Parietal lobe (tissue), 2 donors: ENCODE measurements at places on chromosomes 1 and 21. TPM values are rescaled to one million over a fixed set of nuclear protein-coding genes. Genes with fewer than 3 reads are reported as not detected.

The FAM72A gene
- total RNA-seq: 3.8 TPM

The ADAMTS5 gene
- total RNA-seq: 5.3 TPM

The CTSS gene
- 4.4 TPM for total RNA-seq

The ADAM30 gene
- total RNA-seq: not detected

The GABRD gene
- 2.5 TPM for total RNA-seq

The FAM151A gene
- not detected for total RNA-seq

The CFAP141 gene
- not detected for total RNA-seq

The MATN1 gene
- total RNA-seq: 0.31 TPM

The FPGT gene
- 27.2 TPM for total RNA-seq

The PLA2G5 gene
- not detected for total RNA-seq

The LCE1D gene
- total RNA-seq: not detected

The TNNT2 gene
- total RNA-seq: not detected

The PPM1J gene
- total RNA-seq: 3.4 TPM

The SHISA4 gene
- total RNA-seq: 15.7 TPM

The BTG2 gene
- total RNA-seq: 8.5 TPM

The ATG4C gene
- 14.4 TPM for total RNA-seq

The SAMSN1 gene
- 5.0 TPM for total RNA-seq

The CAMK2N1 gene
- total RNA-seq: 65.7 TPM

The TMEM82 gene
- total RNA-seq: not detected

The TEKT2 gene
- 23.8 TPM for total RNA-seq

The DEPDC1 gene
- 4.7 TPM for total RNA-seq

The RIPK4 gene
- total RNA-seq: under 0.01 TPM

The PPP1R15B gene
- 47.6 TPM for total RNA-seq

The SKI gene
- 32.2 TPM for total RNA-seq

The NPPB gene
- total RNA-seq: not detected

The CYP4Z1 gene
- total RNA-seq: 0.63 TPM

The S100A8 gene
- 1.6 TPM for total RNA-seq

The KRTAP19-7 gene
- total RNA-seq: not detected

The KCNQ4 gene
- 1.9 TPM for total RNA-seq

The OR10J1 gene
- total RNA-seq: not detected

The KLF17 gene
- not detected for total RNA-seq

The ACTL8 gene
- not detected for total RNA-seq

The KCNT2 gene
- total RNA-seq: 49.8 TPM

The SLC9C2 gene
- 1.9 TPM for total RNA-seq

The SMCP gene
- total RNA-seq: not detected

The SEMA6C gene
- total RNA-seq: 40.1 TPM

The GUCA2B gene
- total RNA-seq: not detected

The ERG gene
- 2.5 TPM for total RNA-seq

The KCNJ10 gene
- 3.4 TPM for total RNA-seq

The THEM4 gene
- total RNA-seq: 7.2 TPM

The EPHB2 gene
- 57.6 TPM for total RNA-seq

The FCGR2B gene
- total RNA-seq: not detected

The LRRN2 gene
- 16.3 TPM for total RNA-seq

The PRR9 gene
- total RNA-seq: not detected

The KPNA6 gene
- total RNA-seq: 30.0 TPM

The GBP3 gene
- 0.31 TPM for total RNA-seq

The BEST4 gene
- total RNA-seq: 0.94 TPM

The CCDC27 gene
- total RNA-seq: not detected

The SELL gene
- total RNA-seq: 0.31 TPM

The LCE2B gene
- not detected for total RNA-seq

The ZFP69B gene
- total RNA-seq: 23.8 TPM

The FABP3 gene
- total RNA-seq: 139 TPM

The AZIN2 gene
- 21.6 TPM for total RNA-seq

The CFHR1 gene
- total RNA-seq: 0.31 TPM

The SAMD13 gene
- 3.1 TPM for total RNA-seq

The RIPPLY3 gene
- not detected for total RNA-seq
